ENCODE measurements at places on chromosomes 2 and 18.
A peak's percentile ranks its signal among the peaks of the same experiment; 100 is the strongest.

GRCh38 chr2:15734674-15735483 lies 143.2 kb downstream of the DDX1 start:
- DNase-seq = peak; percentile 25

DNA sequence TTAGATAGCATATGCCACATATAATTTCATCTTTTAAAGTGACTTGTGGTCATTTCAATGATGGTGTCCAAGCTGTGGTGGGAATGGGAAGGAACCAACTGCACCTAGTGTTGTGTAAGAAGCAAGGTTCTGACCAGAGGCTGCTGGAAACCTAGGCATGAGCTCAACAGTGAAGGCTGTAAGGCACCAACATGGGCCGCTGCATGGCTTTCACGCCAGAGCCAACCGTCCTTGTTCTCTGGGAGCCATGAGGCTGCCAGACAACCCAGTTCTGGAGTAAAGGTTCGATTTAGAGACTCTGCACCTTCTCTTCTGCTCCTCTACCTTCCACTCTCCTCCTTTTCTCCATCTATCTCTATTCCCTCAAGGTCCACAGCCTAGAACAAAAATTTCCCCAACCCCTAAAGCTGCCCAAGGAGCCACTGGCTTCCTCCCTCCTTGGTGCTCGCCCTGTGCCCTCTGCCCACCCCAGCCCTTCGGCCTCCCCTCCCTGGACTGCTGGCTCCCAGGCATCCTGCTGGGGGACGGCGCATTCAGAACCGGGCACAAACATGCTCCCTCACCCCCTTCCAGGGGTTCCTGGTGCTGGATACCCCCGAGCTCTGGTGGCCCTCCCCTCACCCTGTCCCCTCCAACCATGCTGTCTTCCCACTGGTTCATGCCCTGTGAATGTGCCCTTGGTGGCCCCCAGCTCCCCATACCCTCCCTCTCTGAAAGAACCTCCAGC lies 305.1 kb downstream of the CELF4 start:
- no peak for DNase-seq

- DNase-seq = peak; percentile 77
Observed at GRCh38 chr2:105398336-105399206, at the start of gene FHL2. Gene FHL2 (minus strand): TSS chr2:105399051. CDS start chr2:105386516, 12,535 bp downstream.

DNA sequence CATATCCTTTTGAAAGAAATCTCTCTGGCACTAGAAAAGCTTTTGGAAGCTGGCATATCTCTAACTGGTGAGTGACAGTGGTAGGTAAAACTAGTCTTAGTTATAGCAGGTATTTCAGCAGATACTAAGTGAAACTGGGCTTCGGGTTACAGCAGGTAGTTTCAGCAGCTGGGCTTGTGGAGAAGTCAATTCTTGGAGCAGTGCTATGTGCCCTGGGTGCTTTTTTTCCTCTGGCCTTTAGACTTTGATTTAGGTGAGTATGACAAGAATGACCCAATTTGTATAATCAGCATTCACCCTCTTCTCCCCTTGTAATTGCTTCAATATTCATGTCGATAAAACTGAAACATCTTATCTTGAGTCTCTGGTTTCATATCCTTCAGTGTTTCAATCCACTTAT lies 123.1 kb downstream of the KYNU start:
- DNase-seq = no peak

Measured in thyroid gland (tissue), 4 donors.